ENCODE measurements at places on chromosomes 4 and X.

DNA sequence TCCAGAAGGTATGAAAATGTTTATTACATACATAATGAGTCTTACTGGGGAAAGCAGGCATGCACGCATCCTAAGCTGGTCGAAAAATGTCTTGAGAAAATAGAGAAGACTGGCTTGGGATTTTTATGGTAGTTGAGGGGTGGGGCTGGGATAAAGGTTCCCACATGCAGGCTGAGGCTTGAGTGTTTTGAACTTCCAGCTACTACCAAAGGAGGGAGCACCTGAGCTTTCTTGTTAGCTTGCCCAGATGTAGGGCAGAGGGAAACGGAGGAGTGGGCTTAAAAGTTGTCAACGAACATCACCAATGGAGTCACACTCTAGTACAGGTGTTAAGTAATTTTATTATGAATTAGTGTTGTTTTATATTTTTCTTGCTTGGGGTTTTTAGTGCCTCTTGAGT is 39.6 kb upstream of the SRPX start:
- no peak for DNase-seq

DNA sequence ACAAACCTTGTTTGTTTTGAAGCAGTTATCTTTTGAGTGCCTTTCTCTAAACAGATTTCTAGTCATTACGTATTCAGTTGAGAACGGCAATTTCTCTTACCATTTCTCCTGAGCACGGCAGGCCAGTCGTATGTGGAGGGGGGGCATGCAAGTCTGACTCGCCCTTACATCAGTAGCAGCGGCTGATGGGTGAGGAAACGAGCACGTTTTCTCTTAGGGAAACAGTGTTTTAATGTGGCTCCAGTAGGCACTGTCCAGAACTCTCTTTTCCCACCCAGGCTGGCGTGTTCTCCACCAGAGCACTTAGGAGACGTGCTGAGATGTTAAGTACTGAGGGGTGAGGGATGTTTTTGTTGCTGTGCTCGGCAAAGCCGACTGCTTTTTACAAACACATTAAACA is 240.5 kb downstream of the STIM2 start:
- no peak for DNase-seq

DNA sequence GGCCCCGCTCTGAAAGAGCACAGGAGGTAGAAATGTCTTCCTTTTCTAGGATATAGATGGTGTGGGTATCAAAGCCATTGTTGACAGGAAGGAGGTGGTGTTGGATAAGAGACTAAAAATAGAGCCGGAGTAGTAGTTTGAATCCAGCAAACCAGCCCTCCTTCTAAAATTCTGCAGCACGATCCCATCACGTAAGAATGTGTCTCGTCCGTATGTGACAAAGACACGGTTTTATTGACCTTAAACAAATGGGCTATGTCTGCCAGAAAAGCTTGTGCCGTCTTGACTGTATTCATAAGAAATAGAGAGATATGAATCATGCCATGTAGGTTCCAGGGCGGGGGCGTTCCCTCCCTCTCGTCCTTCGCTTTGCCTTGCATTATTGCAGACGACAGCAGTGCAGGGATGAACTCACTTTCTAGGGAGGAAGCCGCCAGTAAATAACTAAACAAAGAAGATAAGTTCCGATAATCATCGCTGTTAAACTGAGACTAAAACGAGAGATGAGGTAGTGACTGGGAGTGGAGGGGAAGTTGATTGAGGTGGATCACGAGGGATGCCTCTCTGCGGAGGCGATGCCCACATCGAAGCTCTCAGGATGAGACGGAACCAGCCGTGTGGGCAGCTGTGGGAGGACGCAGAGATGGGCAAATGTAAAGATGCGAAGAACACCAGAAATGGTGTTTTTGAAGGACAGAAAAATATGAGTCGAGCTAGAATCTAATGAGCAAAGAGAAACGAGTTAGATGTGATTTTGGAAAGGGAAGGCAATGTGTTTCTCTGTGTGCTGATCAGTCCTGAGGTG is 3.4 kb downstream of the TENM3 start:
- no peak for DNase-seq

- no peak for DNase-seq
These were observed 2.3 kb downstream of the CCDC149 start for GRCh38 chr4:24910499-24910898.

GRCh38 chrX:155864655-155865054 is 16.5 kb upstream of the VAMP7 start:
- no peak for DNase-seq

- peak; percentile 19 for DNase-seq
These were observed 30.9 kb upstream of the HSD17B13 start for GRCh38 chr4:87353592-87353991.

- DNase-seq, result no peak
These were observed 37.1 kb upstream of the ADH1C start for GRCh38 chr4:99389606-99390005.

GRCh38 chrX:53009032-53009431 is 39.6 kb upstream of the GPR173 start:
- DNase-seq, result no peak

DNA sequence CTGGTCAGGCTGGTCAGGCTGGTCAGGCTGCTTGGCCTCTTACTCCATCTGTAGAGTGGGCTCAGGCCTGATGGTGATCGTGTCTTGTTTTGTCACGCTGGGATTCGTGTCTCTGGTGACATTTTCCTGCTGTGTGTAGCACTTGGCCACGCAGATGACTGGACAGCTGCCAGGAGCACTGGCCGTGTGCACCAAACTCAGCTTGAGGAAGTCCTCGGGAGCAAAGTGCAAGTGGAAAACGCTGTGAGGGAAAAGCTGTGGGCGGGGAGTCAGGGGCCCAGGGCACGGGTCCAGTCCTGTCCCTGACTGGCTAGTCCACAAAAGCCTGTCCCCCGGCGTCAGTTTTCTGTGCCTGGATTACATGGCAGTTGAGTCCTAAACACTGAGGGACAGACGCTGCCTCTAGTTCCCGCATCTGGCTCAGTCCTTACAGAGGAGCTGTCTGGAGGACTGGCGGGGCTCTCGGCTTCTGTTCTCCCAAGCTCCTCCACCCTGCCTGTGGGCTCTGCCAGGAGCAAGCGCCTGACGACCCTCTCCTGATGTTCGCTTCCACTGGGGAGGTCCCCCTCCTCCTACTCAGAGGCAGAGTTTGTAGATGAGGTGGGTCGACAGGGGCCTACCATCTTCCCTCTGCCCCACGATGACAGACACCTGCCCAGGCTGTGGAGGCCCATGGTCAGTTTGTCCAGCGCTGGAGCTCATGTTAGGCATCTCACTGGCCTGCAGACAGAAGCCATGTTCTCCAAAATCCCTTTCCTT is 35.9 kb upstream of the GRPEL1 start:
- no peak for DNase-seq

DNA sequence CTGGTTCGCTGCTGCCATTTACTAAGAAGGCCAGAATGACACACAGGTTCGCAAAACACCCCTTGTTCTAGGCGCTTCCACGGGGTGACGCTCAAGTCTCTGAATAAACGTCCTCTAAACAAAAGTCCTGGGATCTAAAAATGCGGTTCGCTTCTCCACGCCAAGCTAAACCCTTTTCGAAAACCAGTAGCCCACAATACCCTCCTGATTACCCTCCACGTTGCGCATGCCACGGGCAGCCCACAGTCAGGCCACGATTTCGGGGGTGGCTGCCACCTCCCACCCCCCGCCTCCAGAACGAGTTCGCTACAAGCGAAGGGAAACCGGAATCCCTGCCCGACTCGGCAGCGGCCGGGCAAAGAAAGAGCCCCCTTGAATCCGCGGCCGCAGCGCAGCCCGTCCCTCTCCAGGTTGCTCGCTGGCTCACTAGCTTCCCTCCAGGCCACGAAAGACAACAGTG is 423 bp downstream of the RPL39 start:
- DNase-seq, result peak; percentile 17

GRCh38 chr4:99383833-99384392 is 31.4 kb upstream of the ADH1C start:
- DNase-seq, result no peak

DNA sequence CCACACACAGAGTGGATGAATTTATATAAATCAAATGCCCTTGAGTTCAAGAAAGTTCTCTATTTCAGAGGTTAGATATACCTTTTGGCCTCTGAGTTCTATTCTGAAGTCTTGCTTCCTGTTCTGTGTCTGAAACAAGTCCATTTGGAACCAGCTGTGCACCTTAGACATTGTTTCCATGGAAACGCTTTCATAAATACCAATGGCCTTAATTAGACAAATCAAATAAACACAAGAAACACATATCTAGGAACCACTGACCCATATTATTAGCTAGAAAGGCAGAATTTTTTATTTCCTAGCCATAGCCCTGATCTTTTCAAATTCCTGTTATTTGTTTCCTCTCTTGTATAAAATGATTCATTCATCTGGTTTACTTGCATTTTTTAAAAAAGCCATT is 8.4 kb upstream of the C4orf54 start:
- no peak for DNase-seq

GRCh38 chr4:48681856-48682255 is 98.2 kb downstream of the FRYL start:
- peak; percentile 42 for DNase-seq

- DNase-seq, result no peak
These were observed 910.3 kb upstream of the LCORL start for GRCh38 chr4:18931643-18932377.

- DNase-seq, result no peak
These were observed 53.2 kb downstream of the DDX60 start for GRCh38 chr4:168265327-168265726.

DNA sequence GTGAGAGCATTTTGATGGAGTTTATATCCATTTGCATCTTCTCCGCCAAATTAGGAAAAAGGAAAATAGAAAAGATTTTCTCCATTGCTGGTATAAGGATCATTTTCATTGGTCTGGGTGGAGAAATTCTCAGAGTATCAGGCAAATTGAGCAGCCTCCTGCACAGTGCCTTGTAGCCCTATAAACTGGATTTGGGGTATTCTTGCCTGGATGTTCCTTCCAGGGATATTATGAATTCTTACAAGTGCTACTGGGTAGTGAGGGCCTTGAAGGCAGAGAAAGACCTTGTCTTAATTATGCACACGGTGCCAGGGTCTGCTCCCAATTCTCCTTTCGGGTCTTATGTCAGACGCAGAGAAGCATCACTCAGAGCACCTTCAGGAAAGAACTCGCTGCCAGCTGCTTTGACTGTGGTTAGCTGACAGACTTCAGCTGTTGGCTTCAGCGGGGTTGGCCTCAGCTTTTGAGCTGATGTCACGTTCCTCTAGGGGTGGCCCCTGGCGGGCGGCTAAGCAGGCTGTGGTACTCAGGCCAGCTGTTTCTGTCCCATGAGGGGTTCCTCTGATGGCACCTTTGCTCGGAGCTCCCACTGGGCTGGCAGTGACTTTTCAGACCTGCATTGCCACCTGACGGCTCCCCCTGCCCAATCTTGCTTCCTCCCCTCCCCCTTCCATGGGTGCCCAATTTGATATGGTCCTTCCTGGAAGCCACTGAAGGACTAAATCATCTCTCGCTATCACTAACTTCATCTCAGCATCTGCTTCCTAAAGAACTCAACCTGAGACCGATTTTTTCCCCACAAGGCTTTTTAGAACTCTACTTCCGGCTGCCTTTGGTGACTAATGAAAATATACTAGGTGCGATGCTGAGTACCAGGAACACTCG is 519.5 kb downstream of the BCOR start:
- DNase-seq, result peak; percentile 72

DNA sequence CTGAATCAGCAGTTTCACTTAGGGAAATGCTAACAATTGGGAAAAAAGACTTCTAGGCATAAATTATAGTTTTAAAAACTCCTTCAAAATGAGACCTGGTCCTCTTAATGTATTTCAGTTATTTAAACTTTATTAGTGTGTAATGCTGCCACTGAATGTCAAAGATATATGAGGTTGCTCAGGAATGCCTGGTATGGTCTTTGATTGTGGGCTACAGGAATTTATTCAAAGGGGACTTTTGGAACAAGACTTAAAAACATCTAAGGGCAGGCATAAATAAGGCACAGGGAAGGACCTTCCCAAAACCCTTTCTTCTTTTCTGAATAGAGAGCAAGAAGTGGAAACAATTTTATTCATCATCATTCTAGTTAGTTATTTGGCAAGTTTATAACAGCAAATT is 439.1 kb downstream of the TLL1 start:
- DNase-seq, result no peak

GRCh38 chrX:51742586-51742985 is 656 bp upstream of the GSPT2 start:
- DNase-seq, result no peak

GRCh38 chr4:77695774-77696173 is 90.2 kb downstream of the CXCL13 start:
- no peak for DNase-seq

GRCh38 chr4:186072516-186072915 is 3.6 kb downstream of the TLR3 start:
- no peak for DNase-seq

- DNase-seq, result no peak
These were observed 16.0 kb upstream of the FGF2 start for GRCh38 chr4:122810669-122811068.

- DNase-seq, result no peak
These were observed 48.4 kb downstream of the KCNIP4 start for GRCh38 chr4:21900211-21900610.

DNA sequence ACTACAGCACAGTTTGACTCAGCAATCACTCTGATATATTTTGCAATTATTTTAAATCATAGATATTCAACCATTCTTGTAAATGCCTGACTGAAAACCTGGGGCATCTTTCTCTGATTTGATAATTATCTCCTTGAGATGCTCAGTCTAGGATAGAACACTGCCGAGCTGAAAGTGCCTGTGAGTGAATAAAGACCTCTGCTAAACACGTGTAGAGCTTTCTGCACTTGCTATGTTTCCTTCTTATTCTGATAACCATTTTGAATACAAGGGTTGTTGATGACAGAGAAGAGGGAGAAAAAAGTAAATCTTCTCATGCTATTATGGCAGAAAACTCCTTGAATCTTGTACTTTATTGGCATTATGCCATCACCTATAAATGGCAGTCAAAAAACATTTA is 1843.4 kb upstream of the IGFBP7 start:
- no peak for DNase-seq

GRCh38 chr4:771464-771863 is 54.5 kb downstream of the CPLX1 start:
- DNase-seq, result no peak

GRCh38 chr4:60216752-60217151 is 983.4 kb upstream of the ADGRL3 start:
- DNase-seq, result no peak

- no peak for DNase-seq
These were observed 3.3 kb downstream of the IL13RA1 start for GRCh38 chrX:118730500-118731247.

DNA sequence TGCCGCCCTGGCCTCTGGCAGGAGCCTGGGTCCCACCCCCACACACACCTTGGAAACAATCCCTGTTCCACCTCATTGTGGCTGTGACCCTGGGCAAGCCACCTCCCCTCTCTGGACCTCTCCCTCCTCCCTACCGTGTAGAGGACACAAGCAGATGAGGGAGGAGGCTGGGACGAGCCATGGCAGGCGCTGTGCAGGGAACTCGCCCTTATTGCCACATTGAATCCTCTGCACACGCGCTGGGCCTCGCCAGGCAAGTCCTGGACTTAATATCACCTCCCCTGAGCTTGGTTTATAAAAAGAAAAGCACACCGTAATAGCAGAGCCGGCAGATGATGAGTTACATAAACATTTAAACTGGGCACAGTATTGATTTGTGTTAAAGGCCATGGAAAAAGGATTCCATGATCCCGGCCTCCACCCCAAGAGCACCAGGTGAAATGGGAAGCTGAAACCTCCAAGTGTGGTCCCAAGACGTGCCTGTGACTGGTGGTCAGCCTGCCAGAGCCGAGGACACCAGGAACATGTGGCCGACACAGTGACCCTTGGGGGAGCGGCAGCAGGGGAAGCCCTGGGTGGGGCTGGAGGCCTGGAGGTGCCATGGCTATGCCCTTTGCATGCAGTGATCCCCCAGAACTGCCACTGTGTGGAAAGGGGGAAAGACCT is 81.1 kb downstream of the PPP2R2C start:
- no peak for DNase-seq
